Stimulated activated CD8-positive, alpha-beta memory T cell treated with anti-CD3 and anti-CD28 coated beads, Interleukin-7, amount 100 ng/mL, for 4 hours (primary cell): ENCODE measurements at places on chromosomes 11 and 22.

GRCh38 chr11:44036811-44037657, 10.7 kb upstream of the ACCSL start:
- DNase-seq = peak; percentile 4

DNA sequence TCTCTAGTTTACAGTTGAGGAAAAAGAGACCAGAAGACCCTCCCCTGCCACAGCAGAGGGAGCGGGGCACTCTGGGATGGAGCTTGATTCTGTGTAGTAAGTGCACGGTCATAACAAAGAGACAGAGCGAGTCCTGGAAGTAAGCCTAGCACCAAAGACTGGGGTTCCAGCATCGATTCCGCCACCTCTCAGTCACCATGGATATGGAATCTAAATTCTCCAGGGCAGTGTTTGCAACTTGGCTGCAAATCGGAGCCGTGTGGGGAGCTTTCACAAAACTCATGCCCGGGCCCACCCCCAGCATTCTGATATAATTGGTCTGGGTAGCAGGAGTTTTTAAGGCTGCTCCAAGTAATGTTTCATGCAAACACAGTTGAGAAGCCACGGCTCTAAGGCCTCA, 129.5 kb upstream of the OPCML start:
- DNase-seq = no peak

DNA sequence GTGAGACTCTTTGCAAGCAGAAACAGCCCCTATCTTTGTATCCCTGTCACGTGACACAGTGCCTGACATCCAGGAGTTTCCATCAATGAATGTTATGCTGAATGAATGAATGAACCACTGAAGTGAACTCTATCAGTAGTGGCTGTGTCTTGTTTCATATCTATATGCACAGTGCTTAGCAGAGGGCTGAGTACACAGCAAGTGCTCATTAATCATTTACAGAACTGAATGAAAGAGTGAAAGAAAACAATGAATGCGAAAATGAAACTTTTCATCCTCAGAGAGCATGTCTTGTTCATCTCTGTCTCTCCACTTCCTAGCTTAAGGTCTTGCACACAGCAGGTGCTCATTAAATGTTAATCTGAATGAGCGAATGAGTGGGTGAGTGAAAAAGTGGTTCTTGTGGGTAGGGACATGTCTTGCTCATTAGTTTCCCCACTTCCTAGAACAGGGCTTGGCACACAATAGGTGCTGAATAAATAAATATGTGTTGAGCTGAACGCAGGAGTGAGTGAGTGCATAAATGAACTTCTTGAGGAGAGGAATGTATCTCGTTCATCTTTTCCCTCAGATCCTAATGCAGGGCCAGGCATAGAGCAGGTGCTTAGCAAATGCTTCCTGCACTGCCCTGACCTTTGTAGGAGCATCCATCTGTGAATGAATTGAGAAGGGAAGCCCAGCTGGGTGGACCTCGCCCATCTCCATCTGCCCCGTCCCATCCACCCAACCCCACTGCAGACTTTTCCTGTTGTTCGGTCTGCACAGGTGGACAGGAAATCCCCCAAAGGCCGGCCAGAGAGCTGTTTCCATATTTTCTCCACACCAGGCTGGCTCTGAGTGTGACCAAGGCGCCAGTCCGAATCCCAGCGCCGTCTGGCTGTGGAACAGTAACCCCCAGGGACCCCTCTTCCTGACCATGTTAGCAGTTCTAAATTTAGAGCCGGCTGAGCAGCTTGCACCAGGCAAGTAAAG, 113.4 kb upstream of the CRYBB3 start:
- DNase-seq = no peak

- no peak for DNase-seq
Observed at GRCh38 chr11:44760917-44761550, 34.3 kb downstream of the TSPAN18 start.

GRCh38 chr11:110776081-110776480, 63.8 kb upstream of the ARHGAP20 start:
- DNase-seq = no peak

DNA sequence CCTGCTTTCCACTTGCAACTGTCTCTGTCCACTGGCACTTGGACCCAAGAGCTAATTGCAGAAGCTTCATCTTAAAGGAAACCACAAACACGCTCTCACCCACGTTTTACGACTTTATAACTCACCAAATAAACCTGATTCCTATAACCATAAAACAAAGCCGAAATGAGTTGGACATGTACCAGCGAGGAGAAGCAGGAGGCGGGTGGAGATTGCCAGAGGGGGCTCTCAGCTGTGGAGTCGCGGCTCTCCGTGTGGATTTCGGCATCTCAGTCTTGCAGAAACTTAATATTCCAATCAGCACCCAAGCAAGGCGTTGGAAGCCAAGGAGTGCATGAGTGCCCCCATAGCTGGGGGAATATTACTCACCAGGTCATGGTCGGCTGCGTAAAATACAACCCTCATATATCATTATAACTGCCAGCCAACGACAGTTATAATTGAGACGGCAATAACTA, 483.6 kb downstream of the MN1 start:
- DNase-seq = no peak

DNA sequence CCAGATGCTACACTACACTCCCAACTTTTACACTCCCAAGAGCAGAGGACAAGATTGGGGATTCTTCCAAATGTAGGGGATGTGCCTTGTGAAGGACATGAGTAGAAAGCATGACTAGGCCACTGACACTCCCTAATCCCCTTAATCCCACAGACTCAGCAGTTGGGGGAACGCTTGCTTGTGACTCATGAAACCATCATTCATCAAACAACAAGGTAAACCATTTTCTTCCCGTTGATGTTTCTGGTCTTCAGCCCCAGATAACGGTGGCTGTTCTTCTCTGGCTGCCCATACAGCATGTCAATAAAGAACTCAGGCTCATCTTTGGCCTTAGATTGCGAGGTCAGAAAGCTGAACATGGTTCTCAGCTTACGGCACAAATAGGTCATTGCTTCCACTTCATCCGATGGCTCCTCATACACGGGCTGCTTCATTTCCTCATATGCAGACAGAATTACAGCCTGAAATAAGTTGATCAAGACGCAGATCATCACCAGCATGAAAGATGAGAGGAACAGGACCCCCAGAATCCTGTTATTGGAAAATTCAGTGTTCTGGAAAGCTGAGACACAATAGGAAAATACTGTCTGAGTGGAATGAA, 6.4 kb upstream of the CDPF1 start:
- no peak for DNase-seq

GRCh38 chr11:36499315-36499714, 10.8 kb downstream of the TRAF6 start:
- DNase-seq = no peak

GRCh38 chr11:86002431-86002830, 66.5 kb downstream of the PICALM start:
- no peak for DNase-seq

- DNase-seq = no peak
Observed at GRCh38 chr11:75858613-75859012, 43.6 kb downstream of the UVRAG start.

- DNase-seq = no peak
Observed at GRCh38 chr11:82586581-82586980, 147.1 kb downstream of the FAM181B start.

- DNase-seq = no peak
Observed at GRCh38 chr22:25690798-25691197, 51.2 kb upstream of the MYO18B start.

DNA sequence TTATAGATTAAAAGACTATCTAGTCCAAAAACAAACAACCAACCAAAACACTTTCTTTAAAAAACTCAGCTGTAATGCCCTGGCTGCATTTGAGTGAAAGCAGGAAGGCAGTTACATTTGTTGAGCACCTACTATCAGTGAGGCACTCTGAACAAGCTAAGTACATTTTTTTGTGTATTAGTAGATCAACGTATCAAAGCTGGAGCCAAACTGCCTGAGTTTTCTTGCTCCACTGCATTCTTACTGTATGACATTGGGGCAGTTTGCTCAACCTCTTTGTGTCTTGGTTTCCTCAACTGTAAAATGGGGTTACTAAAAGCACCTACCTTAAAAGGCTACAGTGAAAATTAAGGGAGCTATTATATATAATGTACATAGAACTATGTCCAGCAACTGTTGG, 22.0 kb downstream of the COA4 start:
- no peak for DNase-seq

GRCh38 chr11:92845805-92846204, 123.6 kb upstream of the MTNR1B start:
- no peak for DNase-seq

DNA sequence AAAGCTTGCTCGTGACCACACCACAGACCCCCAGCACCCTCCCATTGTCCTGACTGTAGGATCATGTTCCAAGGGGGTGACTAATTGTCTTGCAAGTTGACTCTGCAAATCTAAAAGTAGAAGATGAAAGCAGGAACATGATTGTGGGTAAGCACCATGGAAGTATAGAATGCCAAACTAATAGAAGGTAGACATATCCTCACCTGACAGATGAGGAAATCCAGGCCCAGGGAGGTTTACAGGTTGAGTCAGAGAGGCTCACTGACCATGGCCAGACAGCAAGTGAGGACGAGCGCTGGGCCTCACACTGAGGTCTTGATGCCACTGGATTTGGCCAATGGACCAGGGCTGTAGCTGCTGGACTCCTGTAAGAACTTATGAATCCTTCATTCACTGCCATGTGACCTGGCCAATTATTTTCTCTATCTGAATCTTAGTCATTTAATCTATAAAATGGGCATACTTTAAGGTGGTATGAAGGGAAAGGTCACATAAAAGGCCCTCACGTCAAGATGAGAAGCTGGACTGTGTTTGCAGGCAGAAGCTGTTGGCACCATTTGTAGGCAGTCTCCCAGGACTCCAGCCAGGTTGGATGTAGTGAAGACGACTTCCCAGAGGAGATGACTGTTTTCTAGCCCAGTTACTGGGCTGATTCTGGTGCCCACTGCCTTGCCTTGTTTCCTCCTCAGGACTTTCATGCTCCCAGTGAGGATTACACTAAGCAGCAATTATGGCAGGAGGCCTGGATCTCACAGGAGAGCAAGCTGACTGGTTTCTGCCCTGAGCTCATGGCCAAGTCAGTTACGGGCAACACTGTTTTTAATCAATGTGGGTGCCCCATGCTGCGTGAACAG, 54.6 kb downstream of the GAB4 start:
- DNase-seq = no peak

GRCh38 chr22:45502215-45503049, at the start of gene FBLN1:
FBLN1 (plus strand) TSS chr22:45502883; CDS start chr22:45502986, 103 bp downstream.
- DNase-seq = no peak

GRCh38 chr11:11211186-11211585, 141.9 kb downstream of the CSNK2A3 start:
- DNase-seq = no peak

DNA sequence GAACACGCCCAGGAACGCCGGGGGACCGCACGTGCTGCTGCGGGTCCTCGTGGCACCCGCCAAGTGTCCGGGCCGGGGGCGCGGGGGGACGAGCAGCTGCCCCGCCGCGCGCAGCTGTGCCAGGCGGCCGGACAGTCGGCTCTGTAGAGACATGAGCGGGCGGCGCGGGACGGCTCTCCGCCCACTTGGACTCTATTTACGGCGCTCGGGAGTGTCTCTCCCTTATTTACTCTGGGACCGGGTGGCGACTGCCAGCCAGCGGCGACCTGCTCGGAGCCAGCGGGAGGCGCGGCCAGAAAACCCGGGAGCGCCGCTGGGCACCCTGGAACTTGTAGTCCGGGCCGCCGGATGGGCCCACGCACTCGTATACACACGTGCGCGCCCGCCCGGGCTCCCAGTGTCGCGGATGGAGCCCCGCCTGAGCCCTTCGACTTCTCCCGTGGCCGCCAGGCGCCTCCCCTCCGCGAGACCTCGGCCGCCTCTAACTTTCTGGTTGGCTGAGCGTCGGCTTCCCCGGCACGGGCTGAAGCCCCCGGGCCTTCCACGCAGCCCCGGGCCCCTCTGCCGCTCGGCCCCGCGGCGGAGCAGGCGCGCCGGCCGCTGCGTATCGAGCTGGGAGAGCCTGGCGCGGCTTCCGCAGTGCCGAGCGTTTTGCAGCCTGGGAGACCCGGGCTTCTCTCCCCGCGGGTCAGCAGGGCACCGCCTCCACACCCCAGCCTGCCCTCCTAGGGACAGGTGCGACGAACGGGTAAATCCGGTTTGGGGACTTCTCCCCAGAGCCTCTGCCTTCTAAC, at the start of gene MACROD1:
Gene MACROD1 (minus strand): TSS at position 272 of the 794 bp plus-strand sequence. CDS start 119 bp downstream, at position 153.
- peak; percentile 67 for DNase-seq

DNA sequence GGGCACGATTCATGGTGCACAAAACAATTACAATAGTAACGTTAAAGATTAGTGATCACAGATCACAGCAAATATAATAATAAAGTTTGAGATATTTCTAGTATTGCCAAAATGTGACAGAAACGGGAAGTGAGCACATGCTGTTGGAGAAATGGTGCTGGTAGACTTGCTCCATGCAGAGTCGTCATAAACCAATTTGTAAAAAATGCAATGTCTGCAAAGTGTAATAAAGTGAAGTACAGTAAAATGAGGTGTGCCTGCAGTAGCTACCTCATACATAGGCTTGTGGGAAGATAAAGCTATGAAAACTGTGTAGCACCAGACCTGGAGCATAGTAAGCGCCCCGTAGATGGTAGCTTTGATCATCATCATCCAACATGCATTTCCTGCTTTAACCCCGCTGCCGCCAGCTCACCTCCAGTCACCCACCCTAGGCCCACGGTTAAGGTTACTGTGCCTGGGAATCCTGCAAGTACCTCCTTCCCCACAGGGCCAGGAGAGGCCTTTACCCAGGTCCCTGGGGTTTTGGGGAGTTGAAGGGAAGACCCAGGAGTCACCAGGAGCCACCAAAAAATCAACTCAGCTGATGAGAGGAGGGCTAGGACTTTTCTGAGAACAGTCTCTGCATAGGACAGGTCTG, 59.2 kb downstream of the MYO7A start:
- DNase-seq = no peak

DNA sequence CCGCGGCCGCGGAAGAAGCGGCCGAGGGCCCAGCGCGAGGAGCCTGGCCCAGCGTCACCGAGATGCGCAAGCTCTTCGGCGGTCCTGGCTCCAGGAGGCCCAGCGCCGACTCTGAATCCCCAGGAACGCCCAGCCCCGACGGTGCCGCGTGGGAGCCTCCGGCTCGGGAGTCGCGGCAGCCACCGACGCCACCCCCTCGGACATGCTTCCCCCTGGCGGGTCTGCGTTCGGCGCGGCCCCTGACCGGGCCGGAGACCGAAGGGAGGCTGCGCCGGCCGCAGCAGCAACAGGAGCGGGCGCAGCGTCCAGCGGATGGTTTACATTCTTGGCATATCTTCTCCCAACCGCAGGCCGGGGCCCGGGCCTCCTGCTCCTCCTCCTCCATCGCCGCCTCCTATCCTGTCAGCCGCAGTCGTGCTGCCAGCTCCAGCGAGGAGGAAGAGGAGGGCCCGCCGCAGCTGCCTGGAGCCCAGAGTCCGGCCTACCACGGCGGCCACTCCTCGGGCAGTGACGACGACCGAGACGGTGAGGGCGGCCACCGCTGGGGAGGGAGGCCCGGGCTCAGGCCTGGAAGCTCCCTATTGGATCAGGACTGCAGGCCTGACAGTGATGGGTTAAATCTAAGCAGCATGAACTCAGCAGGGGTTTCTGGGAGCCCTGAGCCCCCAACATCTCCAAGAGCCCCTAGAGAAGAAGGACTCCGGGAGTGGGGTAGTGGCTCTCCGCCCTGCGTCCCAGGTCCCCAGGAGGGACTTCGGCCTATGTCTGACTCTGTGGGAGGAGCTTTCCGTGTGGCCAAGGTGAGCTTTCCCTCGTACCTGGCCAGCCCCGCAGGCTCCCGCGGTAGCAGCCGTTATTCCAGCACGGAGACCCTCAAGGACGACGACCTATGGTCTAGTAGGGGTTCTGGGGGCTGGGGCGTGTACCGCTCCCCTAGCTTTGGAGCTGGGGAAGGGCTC, 1.2 kb downstream of the ARHGEF17 start:
- DNase-seq = no peak

GRCh38 chr11:95152876-95153856, 63.5 kb downstream of the ENDOD1 start:
- DNase-seq = no peak

GRCh38 chr11:105489446-105489845, 120.4 kb upstream of the GRIA4 start:
- no peak for DNase-seq
